ENCODE measurements at places on chromosomes 1 and 21.

GRCh38 chr1:113389359-113389952 lies 859 bp upstream of the MAGI3 start:
- DNase-seq: no peak

DNA sequence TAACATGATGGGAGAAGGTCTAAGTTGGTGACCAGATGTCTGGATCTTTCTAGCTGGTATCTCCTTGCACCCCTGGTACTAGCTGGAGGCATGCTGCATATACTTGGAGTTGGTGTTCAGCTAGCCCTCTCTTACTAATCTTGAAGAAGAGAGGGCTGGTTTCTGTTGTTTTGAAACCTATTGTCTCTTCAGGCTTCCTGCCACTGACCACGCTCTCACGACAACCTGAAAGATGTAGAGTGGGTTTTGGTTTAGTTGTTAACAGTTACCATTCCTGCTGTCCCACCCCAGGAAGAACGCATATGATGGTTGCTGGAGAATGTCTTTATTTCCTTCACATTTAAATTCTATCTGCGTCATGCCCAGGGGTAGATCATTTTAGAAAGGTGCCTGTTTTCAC lies 3.6 kb downstream of the MAN1C1 start:
- peak; percentile 30 for DNase-seq

- DNase-seq: no peak
Measured at GRCh38 chr1:55536545-55536865, 321.3 kb upstream of the USP24 start.

GRCh38 chr1:205239078-205239477 lies 11.3 kb downstream of the TMCC2 start:
- no peak for DNase-seq

GRCh38 chr1:55589671-55590297 lies 374.6 kb upstream of the USP24 start:
- no peak for DNase-seq

DNA sequence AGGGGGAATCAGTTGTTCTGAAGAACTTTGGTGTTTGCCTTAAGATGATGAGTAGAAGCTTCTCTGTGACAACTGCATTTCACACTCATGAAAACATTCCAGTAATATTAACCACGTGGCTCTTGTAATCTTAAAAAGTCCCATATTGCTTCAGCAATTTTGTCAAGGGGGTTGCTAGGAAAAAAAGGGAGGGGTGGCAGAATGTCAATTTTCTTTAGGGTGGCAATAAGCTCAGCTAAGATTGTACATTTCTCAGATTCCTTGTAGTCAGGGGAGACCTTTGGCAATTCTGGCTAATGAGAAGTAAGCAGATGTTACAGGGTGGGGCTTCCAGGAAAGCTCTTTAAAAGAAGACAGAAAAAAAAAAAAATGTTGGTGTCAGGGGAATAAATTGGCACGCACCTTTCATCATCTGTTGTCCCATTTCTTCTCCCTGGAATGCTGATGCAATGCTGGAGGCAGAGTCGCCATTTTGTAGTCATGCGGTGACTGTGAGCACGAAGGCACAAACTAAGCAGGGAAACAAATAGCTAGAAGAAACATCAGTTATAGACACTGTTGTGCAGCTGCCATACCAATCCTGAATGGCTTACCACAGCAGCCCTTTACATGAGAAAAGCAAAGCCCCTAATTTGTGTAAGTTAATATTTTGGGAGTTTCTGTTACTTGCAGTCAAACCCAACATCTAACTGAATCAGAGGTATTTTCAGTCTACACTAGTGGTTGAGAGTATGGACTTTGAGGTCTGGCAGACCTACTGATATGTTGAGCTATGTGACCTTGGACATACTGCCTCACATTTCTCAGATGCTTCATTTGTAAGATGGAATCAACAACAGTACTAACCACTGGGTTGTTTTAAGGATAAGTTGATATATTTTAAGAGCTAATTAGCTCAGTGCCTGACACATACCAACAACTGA lies 56.1 kb upstream of the MRPS6 start:
- no peak for DNase-seq

DNA sequence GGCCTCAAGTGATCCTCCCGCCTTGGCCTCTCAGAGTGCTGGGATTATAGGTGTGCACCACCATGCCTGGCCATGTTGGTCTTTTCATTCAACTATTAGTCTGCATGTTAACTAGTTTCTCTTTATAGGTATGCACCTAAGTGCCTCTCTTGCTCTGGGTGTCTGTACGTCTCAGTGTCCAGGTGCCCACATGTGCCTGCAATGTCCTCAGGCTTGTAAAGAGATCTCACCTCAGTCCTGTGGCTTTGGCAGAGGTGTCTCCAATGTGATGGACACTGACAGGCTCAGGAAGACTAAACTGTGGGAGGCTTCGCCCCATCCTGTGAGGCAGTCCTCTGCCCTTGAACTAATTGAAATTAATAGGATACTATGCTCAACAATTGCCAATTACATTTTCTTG lies 526.3 kb downstream of the PTPRU start:
- DNase-seq: no peak

GRCh38 chr1:226827458-226827857 lies 43.0 kb upstream of the PSEN2 start:
- DNase-seq: peak; percentile 21

DNA sequence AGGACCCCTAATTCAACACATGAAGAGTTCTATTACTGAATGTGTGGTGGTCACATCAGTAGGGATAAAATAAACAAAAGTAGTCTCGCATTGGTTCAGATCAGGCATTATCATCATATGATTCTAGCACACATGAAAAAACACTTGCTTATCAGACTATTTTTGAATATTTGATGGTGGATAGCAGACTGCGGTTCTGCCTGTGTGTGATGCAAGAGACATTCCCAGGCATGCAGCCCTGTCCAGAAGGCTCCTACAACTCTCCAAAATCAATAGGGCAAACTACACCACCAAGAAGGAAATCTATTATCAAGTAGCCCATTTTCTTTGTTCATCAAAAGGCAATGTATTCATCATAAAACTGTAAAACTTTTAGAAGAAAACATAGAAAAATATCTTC lies 304.7 kb downstream of the DUSP10 start:
- no peak for DNase-seq

DNA sequence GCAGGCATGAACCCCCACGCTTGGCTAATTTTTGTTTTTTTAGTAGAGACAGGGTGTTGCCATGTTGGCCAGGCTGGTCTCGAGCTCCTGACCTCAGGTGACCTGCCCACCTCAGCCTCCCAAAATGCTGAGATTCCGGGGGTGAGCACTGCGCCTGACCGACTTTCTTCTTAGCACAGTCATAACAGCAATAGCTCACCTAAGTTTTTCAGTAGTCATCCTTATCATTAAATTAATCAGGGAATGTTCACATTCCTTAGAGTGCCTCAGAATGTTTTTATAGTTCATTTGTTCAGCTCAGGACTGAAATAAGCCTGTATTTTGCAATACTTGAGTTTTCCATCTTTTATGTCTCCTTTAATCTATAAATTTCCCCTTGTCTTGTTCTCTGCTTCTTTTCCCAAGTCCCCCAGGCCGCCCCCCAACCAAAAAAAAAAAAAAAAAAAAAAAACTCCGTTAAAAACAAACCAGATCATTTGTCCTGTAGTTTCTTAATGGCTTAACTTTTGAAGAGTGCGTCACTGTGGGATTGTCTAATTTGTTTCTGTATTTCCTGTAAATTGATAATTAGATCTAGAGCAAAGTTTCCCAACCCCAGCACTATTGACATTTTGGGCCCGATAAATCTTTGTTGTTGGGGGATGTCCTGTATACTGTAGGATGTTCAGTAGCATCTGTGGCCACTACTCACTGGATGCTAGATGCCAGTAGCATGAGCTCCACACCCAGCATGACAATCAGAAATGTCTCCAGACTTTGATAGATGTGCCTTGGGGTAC lies 120.7 kb downstream of the ITSN1 start:
- DNase-seq: no peak

DNA sequence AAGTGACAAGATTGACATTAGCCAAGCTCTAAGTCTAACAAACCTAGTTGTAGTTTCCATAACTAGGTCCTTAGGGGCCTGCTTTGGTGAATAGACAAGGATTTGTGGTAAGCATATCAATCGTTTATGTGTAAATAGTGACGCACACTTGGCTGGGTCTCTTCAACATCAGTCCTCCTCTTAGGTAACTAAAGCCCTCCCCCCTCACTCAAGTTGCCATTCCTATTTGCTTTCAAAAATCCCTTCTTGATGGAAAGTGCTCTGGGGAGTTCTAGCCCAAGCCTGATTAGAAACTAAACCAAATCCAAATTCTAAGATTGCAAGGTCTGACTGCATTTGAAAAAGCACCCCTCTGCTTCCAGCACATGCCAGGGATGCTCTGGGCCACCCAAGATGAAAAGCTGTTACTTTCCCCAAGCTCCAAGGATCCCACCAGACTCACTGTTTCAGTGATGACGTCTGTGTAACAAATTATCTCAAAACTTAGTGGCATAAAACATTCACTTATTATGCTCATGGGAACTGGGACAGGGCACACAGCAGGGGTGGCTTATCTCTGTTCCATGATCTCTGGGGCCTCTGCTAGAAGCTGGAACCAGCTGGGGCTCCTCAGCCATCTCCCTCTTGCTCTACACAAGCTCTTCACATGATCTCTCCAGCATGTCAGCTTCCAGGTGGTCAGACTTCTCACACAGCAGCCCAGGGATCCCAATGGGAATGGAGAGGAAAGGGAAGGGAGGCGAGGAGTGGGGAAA lies 74.1 kb downstream of the RRAGC start:
- no peak for DNase-seq

- no peak for DNase-seq
Measured at GRCh38 chr1:30572192-30572591, 151.2 kb downstream of the MATN1 start.

- DNase-seq: no peak
Measured at GRCh38 chr1:66521721-66522365, 12.1 kb upstream of the SGIP1 start.

GRCh38 chr1:153141377-153141776 lies 9.3 kb downstream of the SPRR2G start:
- DNase-seq: no peak

- no peak for DNase-seq
Measured at GRCh38 chr1:3415260-3416090, 39.0 kb upstream of the ARHGEF16 start.

- no peak for DNase-seq
Measured at GRCh38 chr1:5502311-5503194, 489.7 kb downstream of the NPHP4 start.

DNA sequence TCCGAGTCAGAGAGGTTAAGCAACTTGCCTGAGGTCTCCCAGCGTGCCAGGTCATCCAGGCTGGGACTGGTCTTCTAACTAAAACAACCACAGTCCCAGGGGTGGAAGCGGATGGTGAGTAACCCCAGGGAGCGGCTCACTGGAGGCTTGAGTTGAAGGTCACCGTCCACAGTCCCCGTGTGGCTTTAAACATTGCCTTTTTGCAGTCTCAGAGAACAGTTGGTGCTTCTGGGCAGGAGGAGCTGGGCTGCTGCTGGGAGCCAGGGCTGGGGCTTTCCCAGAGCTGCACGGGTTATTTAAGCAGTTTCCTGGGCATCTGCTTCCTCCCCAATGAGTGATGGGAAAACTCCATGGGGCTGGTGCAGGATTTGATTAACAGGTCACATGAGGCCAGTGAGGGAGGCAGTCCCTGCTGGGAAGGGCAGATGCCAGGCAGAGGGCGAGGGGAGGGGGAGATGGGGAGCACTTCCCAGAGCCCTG lies 12.3 kb downstream of the ARHGEF10L start:
- DNase-seq: no peak

DNA sequence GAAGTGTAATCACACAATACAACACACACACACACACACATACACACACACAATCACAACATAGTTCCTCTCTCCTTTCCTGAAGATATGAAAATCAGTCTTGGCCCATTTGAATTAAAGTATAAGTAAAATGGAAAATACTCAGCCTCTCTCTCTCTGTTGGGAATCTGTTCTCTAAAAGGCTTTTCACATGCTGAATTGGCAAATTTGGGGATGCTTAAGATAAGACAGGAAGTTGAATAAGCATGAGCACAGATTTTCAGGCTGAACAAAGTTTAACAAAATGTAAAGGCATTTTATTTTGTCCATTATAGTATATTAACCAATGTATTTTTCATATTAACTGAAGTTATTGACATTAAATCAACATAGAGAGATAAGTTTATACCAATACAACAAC lies 23.7 kb upstream of the FMO2 start:
- no peak for DNase-seq

Measured in stimulated activated CD4-positive, alpha-beta T cell treated with anti-CD3 and anti-CD28 coated beads, Interleukin-4, amount 100 ng/mL, for 24 hours (primary cell).